ENCODE measurements at places on chromosomes 7 and 10.
A peak's percentile ranks its signal among the peaks of the same experiment; 100 is the strongest.

DNA sequence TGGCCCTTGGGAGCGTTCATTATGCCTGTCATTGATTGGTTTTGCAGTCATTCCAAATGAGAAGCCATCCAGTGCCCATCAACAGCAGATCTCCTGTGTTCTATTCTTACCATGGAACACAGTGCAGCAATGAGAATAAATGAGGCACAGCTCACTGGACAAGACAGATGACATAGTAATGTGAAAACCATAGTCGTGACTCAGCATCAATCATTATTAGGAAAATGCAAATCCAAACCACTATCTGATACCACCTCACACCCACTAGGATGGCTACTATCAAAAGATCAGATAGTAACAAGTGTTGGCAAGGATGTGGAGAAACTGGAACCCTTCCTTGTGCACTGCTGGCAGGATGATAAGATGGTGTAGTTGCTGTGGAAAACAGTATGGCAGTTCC lies 144.7 kb downstream of the ARHGAP22 start:
- no peak for DNase-seq

GRCh38 chr10:114375047-114375446 lies 29.3 kb downstream of the AFAP1L2 start:
- no peak for DNase-seq

- DNase-seq = no peak
Measured at GRCh38 chr7:75546237-75547015, 54.3 kb downstream of the SPDYE5 start.

GRCh38 chr7:5421714-5422395 lies 1.8 kb downstream of the TNRC18 start:
- peak; percentile 20 for DNase-seq

DNA sequence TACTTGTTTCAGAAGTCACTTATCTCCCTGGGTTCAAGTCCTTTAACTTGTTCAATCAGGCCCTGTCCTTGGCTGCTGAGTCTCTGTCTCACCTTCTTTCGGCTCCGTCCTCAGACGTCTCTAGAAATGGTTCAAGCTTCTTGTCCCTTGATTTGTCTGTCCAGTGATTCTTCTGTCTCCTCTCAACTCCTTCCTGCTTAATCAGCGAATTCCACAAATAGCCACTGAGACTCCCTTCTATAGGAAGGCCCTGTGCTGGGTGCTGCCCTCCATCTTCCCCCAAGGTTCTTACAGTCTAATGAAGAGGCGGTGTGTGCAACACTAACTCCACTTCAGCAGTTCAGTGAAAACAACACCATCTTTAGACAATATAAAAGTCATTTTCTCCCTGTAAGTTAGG lies 12.7 kb downstream of the FAM241B start:
- DNase-seq = no peak

DNA sequence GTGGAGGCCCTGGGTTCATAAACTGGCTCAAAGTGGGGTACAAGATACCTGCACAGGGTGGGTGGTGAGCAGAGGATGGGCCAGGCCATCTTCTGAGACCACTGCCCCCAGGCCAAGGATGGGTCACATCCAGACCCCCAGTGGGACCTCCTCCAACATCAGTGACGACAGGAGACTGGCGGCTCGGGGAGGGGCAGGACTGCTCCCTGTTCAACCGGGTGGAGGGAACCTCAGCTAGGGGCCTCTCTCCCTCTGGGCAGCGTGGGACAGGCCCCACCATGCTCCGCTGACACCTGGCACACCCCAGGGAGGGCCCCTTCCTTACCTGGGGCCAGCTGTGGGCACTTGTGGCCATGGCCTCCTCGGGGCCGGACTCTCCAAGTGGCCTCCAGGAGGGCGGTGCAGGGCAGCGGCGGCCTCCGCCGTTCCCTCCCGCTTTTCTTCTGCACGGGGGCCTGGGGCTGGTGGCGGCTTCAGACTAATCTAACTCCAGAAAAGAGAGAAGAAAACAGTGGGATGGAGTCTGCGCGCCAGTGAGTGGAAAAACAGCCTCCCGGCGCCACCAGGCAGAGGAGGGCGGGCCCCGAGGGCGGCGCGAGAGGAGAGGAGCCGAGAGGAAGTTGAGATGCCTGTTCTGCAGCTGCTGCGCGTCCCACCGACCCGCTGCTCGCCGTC lies at the start of gene CALHM2:
Gene CALHM2, minus strand, starts transcription at position 540 of the 675 bp plus-strand sequence. CDS start 2,429 bp downstream, outside the sequence.
- DNase-seq = peak; percentile 8

GRCh38 chr7:80629023-80629422 lies 9.4 kb upstream of the CD36 start:
- DNase-seq = no peak

GRCh38 chr7:66558660-66559465 lies 69.8 kb upstream of the KCTD7 start:
- no peak for DNase-seq

GRCh38 chr10:120931423-120931822 lies 80.3 kb downstream of the WDR11 start:
- DNase-seq = no peak

DNA sequence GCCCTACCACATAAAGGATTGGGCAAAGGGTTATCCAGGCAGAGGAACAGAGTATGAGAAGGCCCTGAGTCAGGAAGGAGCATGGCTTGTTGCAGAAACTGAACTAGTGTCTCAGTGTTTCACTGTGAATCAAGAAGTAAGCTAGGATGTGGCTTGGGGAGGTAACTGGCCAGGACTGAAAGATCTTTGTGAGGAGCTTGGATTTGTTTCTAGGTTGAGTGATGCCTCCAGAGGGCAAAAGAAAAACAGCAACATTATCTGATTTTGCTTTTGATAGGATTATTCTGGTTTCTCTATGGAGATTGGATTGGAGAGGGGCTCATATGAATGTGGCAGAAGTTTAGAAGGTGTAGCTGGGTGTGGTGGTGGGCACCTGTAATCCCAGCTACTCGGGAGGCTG lies 137.9 kb upstream of the HDAC9 start:
- no peak for DNase-seq

DNA sequence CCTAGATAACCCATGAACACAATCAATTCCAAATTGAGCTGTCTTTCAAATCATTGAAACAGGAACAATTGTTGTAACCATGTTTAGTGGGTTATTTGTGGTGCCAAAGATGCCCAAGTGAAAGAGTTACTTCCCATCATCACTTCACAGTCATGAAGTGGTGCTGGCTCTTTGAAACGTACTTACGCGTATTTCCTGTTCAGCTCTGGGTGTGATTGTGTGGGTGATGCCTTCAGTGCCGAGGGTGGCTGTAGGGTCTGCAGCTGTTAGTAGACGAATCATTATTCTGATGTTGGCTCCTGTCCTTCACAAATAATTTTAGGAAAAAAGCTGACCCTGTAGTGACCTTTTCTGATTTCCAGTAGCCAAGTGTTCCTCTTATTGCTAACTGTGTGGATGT lies 323.1 kb upstream of the KIAA1217 start:
- no peak for DNase-seq

GRCh38 chr10:93006435-93007039 lies 54.1 kb upstream of the CYP26C1 start:
- DNase-seq = no peak

DNA sequence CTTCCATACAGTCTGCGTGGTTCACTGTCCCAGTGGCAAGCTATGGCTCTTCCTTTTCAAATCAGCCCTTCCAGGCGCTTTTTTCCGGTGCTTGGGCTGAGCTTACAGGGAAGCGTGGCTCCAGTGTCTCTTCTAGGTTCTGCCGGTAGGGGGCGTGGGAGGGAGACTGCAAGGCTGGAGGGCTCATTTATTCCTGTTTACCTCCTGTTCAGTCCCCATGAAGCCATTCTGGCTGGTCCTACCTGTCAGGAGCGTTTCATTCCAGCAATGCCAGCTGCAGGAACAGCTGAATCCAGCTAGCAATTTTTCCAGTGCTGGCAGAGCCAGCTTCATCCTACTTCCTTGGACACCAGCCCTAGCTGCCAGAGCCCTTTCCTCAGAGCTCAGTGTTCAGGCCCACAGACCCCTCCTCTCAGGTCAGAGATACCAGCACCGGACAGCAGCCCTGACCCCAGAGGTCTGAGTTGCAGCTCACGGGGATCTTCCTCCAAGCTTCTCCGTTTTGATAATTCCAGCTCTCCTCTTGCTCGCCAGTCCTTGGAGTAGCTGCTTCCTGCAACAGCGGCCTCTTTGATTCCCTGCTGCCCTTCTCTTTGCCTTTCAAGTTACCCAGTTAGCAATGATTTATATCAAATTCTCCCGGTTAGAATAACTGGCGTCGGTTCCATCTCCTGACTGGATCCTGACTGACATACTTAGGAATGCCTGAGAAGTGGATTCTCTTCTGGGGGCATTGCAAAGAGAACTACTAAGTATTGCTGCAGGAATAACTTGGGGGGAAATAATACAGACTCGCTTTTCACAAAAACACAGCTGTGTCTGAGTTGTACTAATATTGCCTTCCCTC lies 129.8 kb downstream of the FRMD4A start:
- no peak for DNase-seq

DNA sequence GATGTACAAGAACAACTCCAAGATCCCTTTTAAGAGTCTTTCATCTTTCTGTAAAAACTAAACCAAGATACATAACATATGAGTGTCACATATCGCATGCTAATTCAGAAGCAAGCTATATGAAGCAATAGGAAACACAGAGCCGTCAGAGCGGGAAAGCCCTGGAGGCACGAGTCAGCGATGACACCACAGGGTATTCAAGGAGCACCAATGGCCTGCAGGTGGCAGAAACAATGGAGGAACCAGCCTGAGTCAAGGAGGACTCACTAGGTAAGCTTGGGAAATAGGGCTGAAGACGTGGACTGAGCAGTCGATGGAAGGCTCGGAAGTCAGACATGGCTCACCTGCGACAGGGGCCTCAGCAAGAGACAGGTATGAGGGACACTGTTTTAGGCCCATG lies 214.4 kb downstream of the FAM107B start:
- DNase-seq = peak; percentile 59

DNA sequence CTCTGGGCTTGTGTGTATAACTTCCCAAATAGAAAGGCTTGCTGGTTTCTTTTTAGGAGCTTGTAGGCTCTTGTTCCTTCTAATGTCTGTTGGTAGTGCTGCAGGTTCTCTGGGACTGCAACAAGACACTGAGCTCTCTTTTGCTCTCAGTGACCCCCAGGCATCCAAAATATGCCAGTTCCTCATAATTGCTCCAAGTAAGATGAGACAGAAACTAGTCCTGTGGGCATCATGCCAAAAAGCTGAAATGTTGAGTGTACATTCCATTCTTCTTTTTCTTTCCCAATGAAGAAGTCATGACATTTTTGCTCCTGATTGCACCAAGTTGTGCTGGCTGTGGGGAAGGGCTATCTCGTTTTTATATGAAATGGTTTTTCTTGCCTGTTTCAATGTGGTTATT lies 7.1 kb upstream of the BTBD16 start:
- DNase-seq = no peak

- no peak for DNase-seq
Measured at GRCh38 chr7:69994886-69995542, 396.7 kb downstream of the AUTS2 start.

- no peak for DNase-seq
Measured at GRCh38 chr7:2444476-2444875, 31.7 kb downstream of the GRIFIN start.

DNA sequence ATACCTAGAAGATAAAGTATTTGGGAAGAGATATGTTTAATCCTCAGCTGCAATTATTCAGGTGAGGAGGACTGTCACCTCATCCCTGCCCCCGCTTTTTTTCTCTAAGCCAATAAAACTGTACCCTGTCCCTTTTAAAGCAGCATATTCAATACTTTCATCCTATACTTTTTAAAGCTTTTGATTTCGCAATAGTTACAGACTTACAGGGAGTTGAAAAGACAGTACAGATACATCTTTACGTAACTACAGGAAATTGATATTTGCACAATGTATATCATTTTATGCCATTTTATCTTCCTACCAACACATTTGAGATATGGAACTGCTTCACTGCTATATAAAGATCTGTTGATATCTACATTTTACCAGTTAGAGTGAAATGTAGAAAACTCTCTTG lies 47.6 kb downstream of the STK17A start:
- DNase-seq = no peak

All from stimulated activated naive CD4-positive, alpha-beta T cell (primary cell).